Right kidney (tissue), 9 donors: ENCODE measurements at places on chromosomes 4 and X.
A peak's percentile ranks its signal among the peaks of the same experiment; 100 is the strongest.

- DNase-seq: no peak
These were observed 105.3 kb upstream of the SMIM10 start for GRCh38 chrX:134885336-134886001.

DNA sequence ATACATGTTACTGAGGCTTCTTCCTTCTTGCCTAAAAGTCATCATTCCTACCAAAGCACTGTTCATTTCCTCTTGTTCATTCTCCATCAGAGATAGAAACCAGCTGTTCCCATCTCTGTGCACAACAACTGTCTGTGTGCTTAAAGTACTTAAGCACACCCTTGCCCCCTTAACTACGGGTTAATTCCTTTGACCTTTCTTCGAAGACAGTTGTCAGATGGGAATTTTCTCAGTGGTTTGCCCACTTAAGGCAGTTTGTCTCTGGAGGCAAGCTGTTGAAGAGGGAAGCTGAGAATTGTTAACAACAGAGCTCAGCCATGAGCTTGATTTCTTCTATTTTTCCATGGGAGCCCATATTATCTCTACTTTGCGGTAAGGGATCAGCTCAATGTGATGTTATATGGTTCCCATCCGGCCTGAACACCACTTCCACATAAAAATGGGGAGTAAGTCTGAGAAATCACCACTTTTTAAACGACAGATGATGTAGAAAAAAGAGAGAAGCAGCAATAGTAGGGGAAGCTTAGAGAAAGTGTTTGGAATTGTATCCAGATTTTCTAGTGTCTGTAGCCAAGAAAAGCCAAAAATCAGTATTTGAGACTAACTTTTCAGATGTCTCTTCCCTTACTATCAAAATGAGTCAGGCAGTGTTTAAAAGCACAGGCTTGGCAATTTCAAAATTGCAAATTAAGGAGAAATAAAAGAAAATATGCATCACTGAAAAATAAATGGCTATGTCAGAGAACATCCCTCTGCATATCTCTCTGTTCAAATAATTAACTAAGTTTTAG is 194.4 kb downstream of the SLIT2 start:
- DNase-seq: no peak

GRCh38 chrX:24647257-24648058 is at the start of gene PCYT1B:
PCYT1B (minus strand) TSS chrX:24647347; CDS start chrX:24647105, 242 bp downstream.
- peak; percentile 49 for DNase-seq

- DNase-seq: no peak
These were observed 148.1 kb downstream of the TRIML1 start for GRCh38 chr4:188287169-188287894.

- no peak for DNase-seq
These were observed 2.3 kb upstream of the MSX1 start for GRCh38 chr4:4857001-4857808.

GRCh38 chrX:136496186-136496763 is 1.1 kb upstream of the HTATSF1 start:
- no peak for DNase-seq

DNA sequence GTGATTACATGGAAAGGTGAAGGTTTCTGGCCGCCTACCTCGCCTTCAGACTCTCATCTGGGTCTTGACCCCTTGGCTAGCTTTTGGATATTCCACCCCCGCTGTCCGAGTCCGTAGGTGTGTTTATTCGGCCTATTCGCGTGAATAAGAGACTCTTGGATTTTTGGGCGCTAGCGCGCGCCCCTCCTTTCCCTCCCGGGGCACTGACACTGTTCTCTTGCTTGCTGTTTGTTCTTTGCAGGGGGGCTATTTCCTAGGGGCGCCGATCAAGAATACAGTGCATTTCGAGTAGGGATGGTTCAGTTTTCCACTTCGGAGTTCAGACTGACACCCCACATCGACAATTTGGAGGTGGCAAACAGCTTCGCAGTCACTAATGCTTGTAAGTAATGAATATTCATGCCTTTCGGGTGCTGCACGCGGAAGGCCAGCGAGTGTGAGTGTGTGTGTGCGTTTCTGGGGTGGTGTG is 932 bp downstream of the GRIA2 start:
- DNase-seq: no peak

DNA sequence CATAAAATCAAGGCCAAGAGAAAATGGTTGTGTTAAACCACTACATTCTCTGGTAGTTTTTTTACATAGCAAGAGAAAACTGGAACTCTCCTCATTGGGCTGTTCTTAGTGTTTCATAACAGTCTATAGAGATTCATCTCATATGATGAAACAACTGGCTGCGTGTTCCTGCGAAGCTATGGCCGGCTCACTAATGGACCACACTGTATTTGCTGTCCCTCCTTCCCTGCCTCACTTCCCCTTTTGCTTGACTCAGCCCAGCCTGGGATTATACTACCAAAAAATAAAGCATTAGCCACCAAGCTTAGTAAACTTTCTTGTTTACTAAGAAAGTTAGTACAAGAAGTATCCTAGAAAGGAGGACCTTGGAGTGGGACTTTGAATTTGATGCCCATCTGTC is 31.6 kb upstream of the LSM6 start:
- no peak for DNase-seq

GRCh38 chrX:120242813-120243212 is 7.8 kb upstream of the ZBTB33 start:
- DNase-seq: no peak

DNA sequence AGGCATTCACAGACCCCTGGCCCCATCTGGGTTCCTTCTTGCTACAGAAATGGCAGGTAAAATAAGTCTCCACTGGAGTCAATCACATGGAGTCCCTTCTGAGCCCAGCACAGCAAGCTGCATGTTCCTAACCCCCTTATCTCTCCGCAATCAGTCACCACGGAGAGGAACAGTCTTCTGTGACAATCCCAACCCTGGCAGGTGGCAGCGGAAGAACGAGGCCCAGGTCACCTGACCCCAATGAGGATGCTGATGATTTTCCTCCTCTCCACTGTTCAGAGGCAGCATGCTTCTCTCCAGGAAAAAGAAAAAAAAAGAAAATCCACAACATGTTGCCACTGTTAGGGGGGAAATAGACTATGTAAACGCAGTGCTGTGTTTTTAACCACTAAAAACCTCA is 50.1 kb downstream of the TSPAN5 start:
- no peak for DNase-seq

DNA sequence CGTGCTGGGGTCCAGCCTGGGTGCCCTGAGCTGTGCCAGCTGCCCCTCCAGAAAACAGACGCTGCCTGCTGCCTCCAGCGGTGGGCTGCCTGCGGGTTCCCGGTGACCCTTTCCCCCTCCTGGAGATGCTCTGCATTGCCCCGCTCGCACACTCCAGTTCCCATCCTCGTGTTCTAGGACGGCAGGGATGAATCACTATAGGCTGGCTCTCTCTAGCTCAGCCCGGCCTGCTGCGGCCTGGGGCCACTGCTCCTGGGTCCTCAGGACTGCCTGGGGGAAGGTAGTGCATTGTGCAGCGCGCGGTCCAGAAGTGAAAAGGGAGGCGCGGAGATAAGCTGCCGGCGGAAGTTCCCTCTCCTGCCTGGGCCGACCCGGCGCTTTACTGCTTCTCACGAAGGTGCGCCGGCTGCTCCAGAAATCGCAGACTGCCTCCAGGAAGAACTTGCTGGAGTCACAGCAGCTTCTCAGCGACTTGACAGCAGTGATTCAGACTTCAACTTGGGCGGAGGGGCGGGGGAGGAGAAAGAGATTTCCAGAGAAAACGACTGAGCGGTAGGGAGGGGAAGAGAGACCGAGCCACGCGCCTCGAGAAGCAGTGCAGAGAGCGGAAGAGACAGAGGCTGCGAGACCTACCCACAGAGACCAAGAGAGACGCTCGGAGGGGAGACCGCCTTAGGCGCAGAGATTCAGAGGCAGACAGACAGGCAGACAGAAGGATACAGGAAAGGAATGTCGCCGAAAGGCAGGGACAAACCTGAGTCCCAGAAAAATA is 6.7 kb upstream of the MSX1 start:
- peak; percentile 58 for DNase-seq

- DNase-seq: no peak
These were observed 3.4 kb downstream of the SAT1 start for GRCh38 chrX:23786268-23786815.

DNA sequence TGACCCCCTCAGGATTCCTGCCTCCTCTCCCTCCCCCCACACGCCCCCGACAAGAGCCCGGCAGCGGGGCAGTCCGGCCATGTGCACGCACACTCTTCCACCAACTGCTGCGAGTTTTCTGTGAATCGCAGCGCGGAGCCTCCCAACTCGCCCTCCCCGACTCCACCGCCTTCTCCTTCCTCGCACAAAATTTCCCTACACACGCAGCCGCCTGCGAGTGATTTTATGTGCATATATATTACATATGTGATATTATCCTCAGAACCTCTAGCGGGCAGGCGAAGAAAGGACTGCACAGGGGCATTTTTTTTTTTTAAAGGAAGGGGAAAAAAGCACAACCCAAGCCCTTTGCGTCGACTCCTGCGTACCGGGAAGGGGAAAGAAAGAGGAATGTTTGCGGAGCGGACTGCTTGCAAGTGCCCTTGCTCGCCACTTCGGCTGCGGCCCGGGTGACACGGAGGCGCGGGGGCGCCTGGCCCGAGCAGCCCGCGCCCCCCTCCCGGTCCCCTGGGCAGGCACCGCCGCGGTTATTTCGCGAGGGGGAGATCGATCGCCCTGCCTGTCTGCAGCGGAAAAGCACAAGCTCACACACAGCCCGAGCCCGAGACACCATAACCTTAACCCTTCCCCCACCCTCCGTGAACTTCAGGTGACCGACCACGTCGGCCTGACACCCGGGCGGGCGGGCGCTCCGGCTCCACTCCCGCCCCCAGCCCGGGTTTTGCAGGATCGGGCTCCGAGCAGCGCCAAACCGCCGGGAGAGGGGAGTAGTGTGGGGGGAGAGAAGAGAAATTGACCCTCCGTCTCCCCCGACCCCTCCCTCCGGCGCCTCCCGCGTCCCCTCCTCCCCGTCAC is 2.3 kb downstream of the ZNF827 start:
- peak; percentile 97 for DNase-seq

- no peak for DNase-seq
These were observed 6.3 kb downstream of the AREG start for GRCh38 chr4:74451214-74451661.

DNA sequence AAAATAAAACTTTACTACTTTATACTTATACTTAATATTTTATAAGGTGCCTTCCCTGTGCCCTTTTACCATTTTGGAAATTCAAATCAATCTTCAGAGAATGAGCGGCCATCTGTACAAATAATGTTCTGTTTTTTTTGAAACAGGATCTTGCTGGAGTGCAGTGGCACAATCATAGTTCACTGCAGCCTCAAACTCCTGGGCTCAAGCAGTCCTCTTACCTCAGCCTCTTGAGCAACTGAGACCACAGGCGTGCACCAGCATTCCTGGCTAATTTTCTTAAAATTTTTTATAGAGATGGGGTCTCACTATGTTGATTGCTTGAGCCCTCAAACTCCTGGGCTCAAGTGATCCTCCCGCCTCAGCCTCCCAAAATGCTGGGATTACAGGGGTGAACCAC is 53.5 kb downstream of the FAM114A1 start:
- no peak for DNase-seq

DNA sequence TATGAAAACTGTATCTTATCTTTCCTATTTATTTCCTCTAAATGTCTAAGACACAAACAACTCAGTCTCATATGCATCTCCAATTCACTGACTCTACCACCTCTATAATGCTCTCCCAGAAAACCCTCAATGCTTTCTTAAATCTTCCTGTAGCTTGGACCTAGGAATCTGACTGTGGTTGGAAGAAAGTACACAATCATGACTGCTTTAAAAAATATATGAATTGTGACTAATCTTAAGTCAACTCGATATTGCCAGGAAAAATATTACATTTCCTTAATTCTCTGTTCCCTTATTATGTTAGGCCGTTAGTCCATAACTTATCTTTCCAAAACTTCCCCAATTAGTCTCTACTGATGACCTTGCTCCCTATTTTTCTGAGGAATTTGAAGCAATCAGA is 87.0 kb downstream of the SPCS3 start:
- no peak for DNase-seq

GRCh38 chr4:6472387-6473263 is at the start of gene PPP2R2C:
PPP2R2C (minus strand) TSS chr4:6472614; CDS start chr4:6472229, 385 bp downstream.
- DNase-seq: no peak

DNA sequence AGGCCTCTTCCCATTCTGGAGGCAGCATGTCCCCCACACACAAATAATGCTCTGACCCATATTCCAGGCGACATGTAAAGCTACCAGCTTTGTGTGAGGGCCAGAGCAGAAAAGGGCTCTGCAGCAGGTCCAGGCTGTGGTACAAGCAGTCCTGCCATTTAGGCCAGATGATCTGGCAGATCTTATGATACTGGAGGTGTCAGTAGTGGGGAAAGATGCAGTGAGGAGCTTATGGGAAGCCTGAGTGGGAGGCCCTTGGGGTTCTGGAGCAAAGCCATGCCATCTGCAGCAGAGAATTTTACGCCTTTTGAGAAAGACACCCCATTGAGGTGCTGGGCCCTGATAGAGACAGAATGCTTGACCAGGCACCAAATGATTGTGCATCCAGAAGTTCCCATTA is 7.7 kb downstream of the SYN1 start:
- DNase-seq: no peak

DNA sequence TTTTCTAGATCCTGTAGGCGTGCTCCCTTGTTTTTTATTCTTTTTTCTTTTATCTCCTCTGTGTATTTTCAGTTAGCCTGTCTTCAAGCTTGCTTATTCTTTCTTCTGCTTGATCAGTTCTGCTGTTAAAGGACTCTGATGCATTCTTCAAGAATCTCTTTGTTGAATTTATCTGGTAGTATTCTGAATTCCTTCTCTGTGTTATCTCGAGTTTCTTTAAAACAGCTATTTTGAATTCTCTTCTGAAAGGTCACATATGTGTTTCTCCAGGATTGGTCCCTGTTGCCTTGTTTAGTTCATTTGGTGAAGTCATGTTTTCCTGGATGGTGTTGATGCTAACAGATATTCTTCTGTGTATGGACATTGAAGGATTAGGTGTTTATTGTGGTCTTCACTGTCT is 15.3 kb downstream of the RAB33B start:
- DNase-seq: no peak

- DNase-seq: no peak
These were observed 17.1 kb upstream of the DTHD1 start for GRCh38 chr4:36264207-36264826.

- DNase-seq: no peak
These were observed 37.3 kb downstream of the GBA3 start for GRCh38 chr4:22730021-22730420.

DNA sequence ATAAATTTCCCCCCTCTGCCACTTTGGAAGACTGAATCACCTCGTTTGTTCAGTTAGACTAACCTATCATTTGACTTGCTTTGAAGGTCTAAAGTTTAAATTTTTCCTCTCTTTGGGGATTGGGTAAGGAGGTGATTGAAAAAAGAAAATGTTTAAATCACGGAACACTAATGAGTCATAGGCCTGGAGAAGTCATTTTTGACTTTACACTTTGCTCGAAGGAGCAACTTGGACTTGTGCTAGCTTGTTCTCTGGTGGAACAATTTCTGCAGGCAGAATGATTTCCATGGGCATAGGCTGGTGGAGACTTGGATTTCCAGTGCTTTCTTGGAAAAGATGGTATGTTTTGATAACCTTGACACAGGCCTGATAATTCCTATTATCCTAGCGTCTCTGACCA is 10.5 kb upstream of the GLUD2 start:
- no peak for DNase-seq

DNA sequence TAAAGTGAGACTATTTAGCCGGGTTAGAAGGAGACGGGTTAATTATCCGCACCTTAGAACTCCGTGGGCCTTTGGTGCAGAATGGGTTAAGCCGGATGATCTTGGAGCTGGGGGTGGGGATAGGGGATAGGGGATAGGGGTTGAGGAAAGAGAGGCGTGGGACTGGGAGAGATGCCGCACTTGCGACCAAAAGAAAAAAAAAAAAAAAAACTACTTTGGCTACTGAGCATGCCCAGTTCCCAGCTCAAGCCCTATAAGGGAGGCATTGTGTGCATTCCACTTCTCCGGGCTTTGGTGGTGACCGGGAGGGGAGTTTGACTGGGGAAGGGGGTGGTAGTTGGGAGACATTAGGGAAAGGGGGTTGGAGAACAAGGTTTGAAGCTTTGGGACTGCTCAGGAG is at the start of gene SLITRK4:
Gene SLITRK4 (minus strand): TSS at position 187 of the 400 bp plus-strand sequence. CDS start 4,993 bp downstream, outside the sequence.
- peak; percentile 37 for DNase-seq
